ENCODE measurements at places on chromosomes 12 and 14. TPM values are rescaled to one million over a fixed set of nuclear protein-coding genes. Genes with fewer than 3 reads are reported as not detected.

DNA sequence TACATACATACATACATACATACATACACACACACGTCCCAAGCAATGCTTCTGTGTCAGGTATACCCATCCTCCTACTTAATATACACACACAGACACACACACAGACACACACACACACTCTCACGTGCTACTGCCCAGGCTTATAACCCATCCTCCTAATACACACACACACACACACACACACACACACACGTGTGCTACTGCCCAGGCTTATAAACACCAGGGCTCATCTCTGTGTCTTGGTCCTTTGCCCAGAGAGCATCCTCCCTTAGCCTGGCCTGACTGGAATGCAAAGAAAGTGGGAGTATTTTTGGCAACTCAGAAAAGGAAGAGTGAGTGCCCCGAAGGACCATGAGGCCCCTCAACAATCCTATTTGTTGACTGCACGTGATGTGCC, 129.0 kb downstream of the RBM19 start:
- H3K27me3 ChIP-seq, result no peaks in the 10 kb centered on the region
- no peaks in the 10 kb centered on the region for H3K36me3 ChIP-seq
- DNase-seq, result no peak
- no peak overlapping the region for H3K27ac ChIP-seq
- H3K4me1 ChIP-seq, result no peaks in the 10 kb centered on the region
- H3K4me3 ChIP-seq, result no peak overlapping the region

DNA sequence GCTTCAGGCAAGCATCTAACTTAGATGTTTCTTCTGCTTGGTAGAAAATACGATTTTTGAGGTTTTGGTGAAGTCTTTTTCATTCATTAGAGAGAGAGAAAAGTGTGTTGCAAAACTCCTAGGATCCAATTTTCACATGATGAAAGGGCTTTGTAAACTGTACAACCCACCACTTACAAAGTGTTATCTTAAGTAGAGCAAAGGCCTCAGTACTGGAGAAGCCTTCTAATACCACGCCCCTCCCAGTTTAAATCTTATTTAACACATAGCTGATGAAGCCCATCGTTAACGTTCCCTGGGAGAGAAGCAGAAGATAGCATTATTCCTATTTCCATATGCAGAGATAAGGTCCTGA, 869 bp downstream of the APOLD1 start:
- peaks cover 64% of the 10 kb centered on the region for H3K4me1 ChIP-seq
- no peaks in the 10 kb centered on the region for H3K27me3 ChIP-seq
- H3K36me3 ChIP-seq, result no peaks in the 10 kb centered on the region
- peak overlapping the region; percentile 92 for H3K27ac ChIP-seq

- no peak for DNase-seq
- H3K36me3 ChIP-seq, result no peaks in the 10 kb centered on the region
- H3K27me3 ChIP-seq, result peaks cover 8% of the 10 kb centered on the region
- no peak overlapping the region for H3K27ac ChIP-seq
These were observed 177.6 kb upstream of the LMNTD1 start for GRCh38 chr12:25730489-25731349.

GRCh38 chr12:89427508-89428156, 75.3 kb upstream of the DUSP6 start:
- no peaks in the 10 kb centered on the region for H3K4me1 ChIP-seq
- H3K27ac ChIP-seq, result no peak overlapping the region
- H3K36me3 ChIP-seq, result no peaks in the 10 kb centered on the region
- no peaks in the 10 kb centered on the region for H3K27me3 ChIP-seq

DNA sequence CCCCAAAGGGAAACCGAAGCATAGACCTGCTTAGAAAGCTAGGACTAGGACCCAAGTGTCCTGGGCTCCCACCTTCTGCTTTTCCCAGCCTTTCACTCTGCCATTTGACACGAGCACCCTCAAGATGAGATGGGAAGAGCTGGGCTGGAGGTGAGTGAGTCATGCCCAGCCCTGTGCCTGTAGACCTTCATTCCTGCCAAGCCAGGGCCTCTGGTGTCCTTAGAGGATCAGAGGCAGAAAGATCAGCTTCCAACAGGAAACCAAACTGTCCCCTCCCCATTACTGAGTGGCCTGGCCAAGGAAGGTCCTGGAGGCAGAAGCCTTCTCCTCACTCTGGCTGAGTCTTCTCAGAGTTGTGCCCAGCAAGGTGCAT, 3.5 kb downstream of the TMEM63C start:
- no peaks in the 10 kb centered on the region for H3K27me3 ChIP-seq
- no peaks in the 10 kb centered on the region for H3K36me3 ChIP-seq
- no peaks in the 10 kb centered on the region for H3K4me1 ChIP-seq

DNA sequence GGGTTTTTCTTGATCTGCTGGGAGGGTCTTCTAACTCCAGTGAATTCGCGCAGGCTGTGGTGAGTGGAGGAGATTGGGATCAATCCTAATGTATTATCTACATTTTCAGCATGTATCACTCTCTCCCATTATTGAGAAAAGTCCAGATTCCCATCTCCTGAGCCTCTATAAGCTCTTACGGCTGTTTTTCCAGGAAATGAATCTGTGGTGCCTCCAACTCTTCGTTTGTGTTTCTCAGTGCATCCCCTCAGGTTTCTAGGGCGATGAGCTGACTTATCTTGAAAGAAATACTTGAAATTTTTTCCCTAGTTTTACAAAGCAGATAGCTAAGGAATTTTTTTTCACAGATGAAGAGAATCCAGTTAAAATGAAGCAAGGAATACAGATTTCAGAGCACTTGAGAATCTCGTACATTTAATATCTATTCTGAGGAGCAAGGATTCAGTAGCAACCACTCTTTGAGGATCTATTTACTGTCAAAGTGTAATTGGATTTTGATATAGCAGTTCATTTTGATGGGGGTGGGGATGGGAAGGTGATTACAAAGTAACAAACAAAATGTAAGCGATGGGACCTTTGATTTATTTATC, 138.7 kb downstream of the BRMS1L start:
- DNase-seq, result no peak
- H3K36me3 ChIP-seq, result no peaks in the 10 kb centered on the region
- no peak overlapping the region for H3K4me3 ChIP-seq
- H3K27ac ChIP-seq, result no peak overlapping the region

DNA sequence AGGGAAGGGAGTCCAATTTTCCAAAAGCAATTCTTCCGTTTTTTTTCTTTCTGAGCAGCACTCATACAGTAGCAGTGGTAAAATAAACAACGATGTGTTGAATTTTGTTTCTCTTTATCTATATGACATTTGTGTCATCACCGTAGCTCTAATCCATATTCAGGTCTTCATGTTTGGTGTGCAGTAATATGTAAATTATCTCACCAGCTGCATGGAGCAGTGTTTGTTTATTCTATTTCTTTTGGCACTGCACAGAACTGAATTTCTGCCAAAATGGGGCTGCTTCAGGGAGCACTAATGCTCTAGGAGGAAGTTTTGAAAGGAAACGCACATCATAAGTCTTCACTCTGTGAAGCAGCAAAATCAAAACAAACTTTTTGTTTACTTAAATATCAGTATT, 130.0 kb upstream of the NPAS3 start:
- no peaks in the 10 kb centered on the region for H3K27me3 ChIP-seq
- no peak for DNase-seq
- no peak overlapping the region for H3K4me3 ChIP-seq
- no peaks in the 10 kb centered on the region for H3K4me1 ChIP-seq
- no peaks in the 10 kb centered on the region for H3K36me3 ChIP-seq
- H3K27ac ChIP-seq, result no peak overlapping the region

The CSRP2 gene
- total RNA-seq, result 7.8 TPM

The ANO2 gene
- total RNA-seq, result not detected
